ENCODE measurements at places on chromosomes 11 and 22.

- peak; percentile 16 for DNase-seq
Observed at GRCh38 chr11:120337355-120338106, 1.3 kb downstream of the ARHGEF12 start.

GRCh38 chr11:73030130-73030529 is 112.0 kb downstream of the FCHSD2 start:
- DNase-seq = no peak

DNA sequence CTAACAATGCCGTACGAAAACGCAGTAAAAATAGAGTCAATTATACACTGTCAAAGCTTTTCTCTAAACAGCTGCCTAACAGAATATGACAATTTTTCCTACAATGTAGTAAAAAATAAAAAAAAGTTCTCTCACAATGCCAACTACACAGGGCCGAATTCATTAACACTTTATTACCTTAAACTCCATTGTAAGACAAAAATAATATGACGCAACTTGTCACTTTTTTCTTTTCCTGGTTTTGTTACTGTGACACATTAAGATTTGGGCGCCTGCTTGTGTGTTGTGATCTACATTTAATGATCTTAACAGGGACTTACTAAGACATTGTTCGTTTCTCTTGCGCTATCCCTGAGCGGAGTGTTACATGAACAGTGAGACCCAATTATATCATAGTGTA is 204.1 kb downstream of the INSC start:
- no peak for DNase-seq

DNA sequence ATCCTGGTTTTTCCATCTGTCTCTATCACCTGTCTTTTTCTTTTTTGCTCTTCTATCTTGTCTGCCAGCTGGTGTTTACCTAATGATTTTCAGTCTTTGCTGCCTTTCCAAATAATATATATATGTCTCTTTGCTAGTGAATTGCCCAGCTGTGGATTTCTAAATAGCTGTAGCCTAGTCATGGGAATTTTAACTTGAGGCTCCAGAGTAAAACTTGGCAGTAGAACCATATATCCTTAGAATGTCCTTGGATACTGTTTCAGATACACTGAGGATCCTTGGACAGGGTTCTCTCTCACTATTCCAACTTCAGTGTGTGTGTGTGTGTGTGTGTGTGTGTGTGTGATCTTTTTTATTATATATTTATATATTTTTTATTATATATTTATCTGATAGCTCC is 2285.3 kb downstream of the LRRC4C start:
- no peak for DNase-seq

DNA sequence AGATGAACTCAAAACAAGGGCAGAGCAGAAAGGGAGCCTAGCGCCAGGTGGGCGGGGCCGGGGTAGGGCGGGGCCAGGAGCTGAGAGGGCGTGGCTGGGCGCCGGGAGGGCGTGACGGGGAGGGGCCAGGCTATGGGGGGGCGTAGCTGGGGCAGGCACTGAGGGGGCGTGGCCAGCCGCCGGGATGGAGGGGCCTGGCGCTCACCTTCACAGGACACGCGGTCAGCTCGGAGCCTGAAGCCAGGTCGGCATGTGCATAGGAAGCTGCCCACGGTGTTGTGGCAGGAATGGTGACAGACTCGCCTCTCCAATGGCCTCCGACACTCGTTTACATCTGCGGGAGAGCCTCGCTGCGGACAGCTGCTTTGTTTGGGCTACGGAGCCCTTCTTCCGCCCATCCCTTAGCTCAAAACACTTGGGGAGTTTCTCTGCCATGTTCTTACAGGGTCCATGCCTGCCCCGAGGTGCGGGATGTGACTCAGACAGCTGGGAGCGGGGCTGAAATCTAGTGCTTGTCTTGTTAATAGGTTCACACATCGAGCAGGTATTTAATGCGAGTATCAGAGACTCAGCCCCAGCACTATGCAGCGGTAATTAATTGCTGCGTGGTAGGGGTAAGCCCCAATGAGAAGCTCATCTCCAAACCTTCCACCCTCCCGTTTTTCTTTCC is 13.4 kb downstream of the VWCE start:
- DNase-seq = peak; percentile 89

DNA sequence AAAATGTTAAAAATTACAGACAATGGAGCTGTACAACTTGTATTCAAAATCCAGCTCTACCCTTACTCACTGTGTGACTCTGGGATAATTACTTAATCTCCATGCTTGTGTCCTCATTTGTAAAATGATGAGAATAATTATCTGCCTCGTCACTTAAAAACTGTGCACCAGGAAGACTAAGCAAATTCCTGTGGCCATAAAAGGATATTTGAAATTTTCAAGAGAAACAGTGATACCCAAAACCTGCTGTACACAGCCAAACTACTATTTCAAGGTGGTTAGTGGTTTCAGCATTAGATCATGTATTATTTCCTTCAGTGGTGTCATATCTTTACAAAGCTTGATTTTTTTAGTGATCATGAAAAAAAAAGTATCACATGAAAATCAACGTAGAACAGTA is 136.9 kb downstream of the METTL15 start:
- DNase-seq = no peak

- DNase-seq = no peak
Observed at GRCh38 chr11:118938491-118939403, 13.0 kb upstream of the BCL9L start.

Measured in neural progenitor cell (in vitro differentiated cells).